Hematopoietic multipotent progenitor cell treated with erythropoietin and hydrocortisone succinate and interleukin-3 and kit ligand, for 6 days (in vitro differentiated cells): ENCODE measurements at places on chromosomes 12 and 14.

DNA sequence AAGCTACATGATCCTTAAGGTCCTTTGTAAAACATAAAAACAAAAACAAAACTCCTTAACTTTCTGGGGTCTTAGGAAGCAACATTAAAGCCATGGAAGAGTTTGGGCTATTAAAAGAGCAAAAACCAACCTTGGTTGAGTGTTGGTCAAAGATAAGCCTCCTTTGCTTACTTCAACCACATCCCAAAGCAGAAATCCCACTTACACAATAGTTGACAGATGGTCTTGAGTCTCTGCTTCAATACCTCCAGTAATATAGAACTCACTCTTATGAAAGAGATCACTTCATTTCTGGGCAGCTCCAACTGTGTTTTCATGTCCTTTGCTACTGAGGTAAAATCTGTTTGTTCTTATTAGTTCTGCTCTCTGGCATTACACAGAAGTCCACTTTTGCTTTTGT is 125.8 kb downstream of the SLC38A4 start:
- DNase-seq = peak; percentile 14

DNA sequence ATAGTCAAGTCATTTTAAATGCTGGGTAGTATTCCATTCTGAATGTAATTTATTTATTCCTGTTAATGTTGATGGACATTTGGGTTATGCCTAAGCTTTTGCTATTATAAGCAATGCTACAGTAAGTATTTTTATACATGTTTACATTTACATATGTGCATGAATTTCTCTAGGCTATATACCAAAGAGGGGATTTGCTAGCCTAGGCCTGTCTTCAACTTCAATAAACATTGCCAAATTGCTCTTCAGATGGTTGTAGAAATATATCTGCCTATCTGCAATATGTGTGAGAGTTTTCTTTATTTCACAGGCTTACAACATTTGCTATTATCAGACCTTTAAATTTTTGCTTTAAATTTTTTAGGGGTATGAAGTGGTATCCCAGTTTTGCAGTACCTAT is 87.0 kb downstream of the MIPOL1 start:
- DNase-seq = no peak

GRCh38 chr14:69776875-69777453 is 10.0 kb downstream of the SRSF5 start:
- DNase-seq = no peak

DNA sequence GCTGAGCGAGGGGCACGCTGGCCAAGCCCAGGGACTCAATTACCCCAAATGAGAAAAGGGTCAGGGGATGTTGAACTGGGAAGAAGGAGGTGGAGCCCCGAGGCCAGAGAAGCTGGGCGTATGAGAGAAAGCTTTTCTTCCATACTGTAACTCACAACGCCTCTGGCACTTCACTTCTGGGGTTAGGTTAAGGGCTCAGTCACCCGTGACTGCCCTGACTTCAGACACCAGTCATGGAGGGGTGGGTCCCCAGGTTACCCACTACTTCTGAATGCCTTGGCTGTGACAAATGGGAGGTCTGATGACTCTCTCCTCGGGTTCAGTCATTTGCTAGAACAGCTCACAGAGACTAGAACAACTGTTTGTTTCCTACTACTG is 5.5 kb upstream of the GPR132 start:
- DNase-seq = no peak

- no peak for DNase-seq
These were observed 14.8 kb upstream of the BCL11B start for GRCh38 chr14:99286761-99287160.

- DNase-seq = no peak
These were observed 22.1 kb downstream of the SLC6A13 start for GRCh38 chr12:240566-240965.

DNA sequence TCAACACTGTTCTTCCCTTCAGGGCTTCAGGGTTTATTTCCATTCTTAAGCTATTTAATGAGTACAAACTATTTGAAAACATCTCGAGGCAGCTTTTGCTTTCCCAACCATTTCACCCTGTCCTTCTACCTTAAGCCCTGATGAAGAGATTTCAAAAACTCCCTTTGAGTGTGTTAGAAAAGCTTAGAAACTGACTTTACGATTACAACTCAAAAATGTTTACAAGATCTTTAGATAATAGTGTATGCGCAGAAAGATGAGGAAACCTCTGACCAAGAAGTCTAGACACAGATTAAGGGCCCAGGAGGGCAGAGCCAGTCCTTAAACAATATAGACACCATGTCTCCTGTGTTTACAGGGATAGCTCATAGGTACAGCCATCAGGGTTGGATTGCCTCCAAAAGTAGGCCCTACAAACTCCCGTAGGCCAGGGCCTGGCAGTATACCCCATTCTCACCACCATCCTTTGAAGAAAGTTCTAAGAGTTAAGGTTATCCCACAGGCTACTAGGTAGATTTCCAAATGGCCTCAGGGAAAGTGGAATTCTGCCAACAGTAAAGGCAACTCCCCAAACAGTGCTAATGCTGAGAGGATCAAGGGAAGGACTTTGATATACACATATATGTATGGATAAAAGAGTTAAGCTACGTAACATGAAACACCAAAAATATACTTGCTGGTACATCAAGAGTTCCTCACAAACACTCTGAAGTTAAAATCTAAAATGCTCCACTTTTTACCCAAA is 11.4 kb upstream of the SOS2 start:
- peak; percentile 20 for DNase-seq

DNA sequence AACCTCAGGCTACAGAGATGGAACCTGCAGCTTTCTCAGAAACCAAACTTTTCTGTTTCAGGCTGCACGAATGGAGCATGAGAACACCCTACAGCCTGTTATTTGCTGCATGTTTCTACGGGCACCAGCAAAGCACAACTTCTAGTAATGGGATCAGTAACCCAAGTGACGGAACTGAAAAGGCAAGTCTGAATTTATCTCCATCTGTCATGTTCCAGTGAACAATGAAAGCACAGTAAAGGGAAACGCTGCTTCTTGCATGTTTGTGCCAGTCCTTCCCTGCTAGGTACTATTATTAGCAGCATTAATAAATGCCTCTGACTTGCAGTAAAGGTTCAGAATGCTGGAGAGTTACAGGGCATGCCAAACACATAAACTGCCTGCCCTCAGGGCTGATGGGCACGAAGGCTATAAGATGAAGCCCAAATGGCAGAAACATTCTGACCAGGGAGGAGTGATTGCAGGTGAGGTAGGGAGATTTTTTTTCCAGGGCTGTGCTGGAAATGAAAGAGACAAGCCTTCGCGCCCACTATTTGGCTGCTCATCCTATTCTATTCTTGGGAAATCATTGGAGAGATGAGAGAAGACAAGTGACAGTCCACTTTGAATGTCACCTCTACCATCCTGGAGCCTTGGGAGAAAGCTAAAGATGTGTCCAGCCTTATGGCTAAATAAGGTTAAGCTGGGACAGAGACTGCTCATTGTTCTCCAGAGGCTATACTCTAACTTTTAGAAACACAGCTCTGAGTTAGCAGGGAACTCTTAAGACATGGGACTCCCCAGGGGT is 100.4 kb upstream of the PLXNC1 start:
- DNase-seq = no peak

DNA sequence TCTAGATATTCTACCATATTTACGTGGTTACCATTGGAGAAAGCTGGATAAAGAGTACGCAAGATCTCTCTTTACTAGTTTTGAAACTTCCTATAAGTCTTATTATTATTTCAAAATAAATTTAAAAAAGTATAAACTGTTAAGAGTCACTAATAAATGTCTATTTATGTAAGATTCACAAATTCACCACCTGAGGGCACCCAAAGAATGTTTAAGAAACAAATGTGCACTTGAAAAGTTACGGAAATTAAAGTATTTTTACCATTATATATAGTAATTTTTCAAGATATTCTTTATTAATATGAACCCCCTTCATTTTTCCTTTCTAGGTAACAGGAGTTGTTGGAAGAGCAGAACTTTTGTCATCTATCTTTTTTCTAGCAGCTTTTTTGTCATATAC is 11.9 kb downstream of the TMTC3 start:
- peak; percentile 62 for DNase-seq

- DNase-seq = peak; percentile 84
These were observed 82.5 kb upstream of the EVL start for GRCh38 chr14:99982537-99983250.

GRCh38 chr14:57937676-57938075 is 71.8 kb upstream of the SLC35F4 start:
- no peak for DNase-seq

- DNase-seq = peak; percentile 88
These were observed 1.1 kb downstream of the POLR3B start for GRCh38 chr12:106358396-106359241.

DNA sequence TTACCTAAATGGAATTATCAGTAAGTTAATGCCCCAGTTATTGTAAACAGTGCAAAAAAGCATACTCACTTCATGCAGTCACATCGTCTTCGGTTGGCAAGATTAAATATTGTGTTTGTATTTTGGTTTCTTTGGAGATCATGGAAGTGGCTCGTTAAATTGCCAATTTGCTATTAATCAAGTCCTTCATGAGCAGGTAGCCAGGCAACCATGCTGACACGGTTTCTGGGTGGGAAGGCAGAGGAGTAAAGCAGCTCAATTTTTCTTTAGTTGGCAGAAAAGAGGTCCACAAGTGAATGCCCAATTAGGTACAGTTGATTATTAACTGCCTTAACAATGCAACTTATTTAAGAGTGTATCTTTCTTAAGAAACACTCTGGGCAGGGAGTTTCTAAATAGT is 43.9 kb downstream of the PPP4R3A start:
- DNase-seq = no peak

DNA sequence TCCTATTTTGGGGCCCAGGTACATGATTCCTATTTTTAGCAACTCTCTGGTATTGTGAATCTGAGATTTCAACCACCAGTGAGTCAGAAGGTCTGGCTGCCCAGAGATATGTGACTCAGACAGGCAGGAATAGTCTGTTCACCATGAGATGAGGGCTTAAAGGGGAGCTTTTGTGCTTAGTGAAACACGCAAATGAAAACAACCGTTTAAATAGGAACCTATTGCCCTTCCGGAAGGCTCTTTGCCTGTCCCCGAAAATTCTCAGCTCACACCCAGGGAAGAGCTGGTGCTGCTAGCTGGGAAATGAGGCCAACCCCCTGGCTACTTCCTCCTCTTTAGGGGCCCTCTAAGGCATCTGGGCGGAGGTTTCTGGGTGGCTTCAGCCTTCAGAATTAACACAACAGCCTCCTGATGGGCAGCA is 283.6 kb downstream of the CACNA1C start:
- peak; percentile 82 for DNase-seq

DNA sequence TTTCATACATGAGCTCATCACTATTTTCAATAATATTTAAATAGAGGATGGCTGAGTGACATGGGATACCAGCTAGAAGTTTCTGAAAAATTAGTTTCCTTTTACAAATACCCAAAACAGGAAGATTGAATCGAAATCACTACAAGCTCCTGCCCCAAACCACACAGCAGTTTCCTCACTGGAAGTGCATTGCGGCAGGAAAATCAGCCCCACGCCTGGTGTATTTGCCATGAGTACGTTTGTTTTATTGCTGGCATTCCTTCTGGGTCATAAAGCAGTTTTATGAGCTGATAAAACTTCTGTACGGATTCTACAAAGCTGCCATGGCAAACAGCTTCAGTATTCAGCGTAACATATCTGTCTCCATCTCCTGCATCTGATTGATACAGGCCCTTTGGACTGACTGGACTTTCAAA is 23.7 kb downstream of the CDC42BPB start:
- no peak for DNase-seq

DNA sequence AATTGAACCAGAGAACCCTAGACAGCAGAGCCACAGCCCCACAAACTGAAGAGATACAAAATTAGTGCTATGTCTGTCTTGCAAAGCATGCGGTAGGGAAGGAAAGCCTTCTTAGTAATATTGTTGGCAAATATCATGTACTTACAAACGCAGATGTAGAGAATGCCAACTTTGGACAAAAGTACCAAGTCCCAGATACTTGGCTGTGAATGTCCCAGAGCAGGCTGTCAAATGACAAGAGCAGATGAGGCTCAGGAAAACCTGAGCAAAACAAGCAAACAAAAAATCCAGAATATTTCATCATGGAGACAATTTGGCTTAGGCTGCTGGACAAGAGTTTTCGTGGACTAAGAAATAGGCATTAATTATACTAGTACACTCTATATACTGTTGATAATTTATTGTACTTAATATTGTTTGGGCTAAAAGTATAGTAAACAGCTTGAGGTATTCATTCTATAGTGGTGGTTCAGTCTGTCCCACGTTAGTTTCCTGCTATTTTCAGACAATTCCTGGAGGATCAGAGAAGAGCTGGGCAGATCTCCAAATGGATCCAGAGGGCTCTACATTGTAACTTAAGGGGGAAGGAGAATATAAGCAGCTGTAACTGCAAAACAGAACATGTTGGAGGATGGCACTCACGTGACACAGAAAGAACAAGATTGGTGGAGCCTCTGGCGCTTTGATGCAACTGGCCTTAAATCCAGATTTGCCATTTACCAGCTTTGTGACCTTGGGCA is 329.8 kb downstream of the ATP23 start:
- DNase-seq = no peak

- peak; percentile 11 for DNase-seq
These were observed 1.3 kb downstream of the SETD3 start for GRCh38 chr14:99479160-99479905.

DNA sequence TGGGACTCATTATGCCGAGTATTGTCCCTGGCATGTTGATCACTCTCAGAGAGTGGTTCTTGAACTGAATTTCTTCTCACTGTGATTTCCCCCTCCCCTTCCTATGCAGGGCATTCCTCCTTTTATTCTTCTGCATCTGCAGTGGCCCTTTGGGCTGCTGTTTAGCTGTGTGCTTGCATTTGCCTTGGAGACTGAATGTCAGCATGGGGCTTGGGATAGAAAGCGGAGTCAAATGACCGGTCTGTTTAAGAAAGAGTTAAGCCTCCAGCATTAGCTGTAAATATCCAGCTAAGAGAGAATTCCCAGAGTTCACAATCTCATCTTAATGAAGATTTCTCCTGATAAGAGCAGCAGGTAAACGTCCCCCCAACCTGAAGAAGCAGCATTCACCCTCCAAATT is 65.6 kb upstream of the RMST start:
- no peak for DNase-seq
